ENCODE measurements at places on chromosomes 5 and 9. TPM values are rescaled to one million over a fixed set of nuclear protein-coding genes. Genes with fewer than 3 reads are reported as not detected.

- H3K36me3 ChIP-seq: no peaks in the 10 kb centered on the region
- H3K27ac ChIP-seq: no peak overlapping the region
- no peak for DNase-seq
- H3K27me3 ChIP-seq: no peaks in the 10 kb centered on the region
Measured at GRCh38 chr5:145965804-145966203, 29.4 kb downstream of the SH3RF2 start.

- H3K4me3 ChIP-seq: no peak overlapping the region
- no peaks in the 10 kb centered on the region for H3K27me3 ChIP-seq
- DNase-seq: no peak
- H3K4me1 ChIP-seq: no peaks in the 10 kb centered on the region
- H3K36me3 ChIP-seq: peaks cover 16% of the 10 kb centered on the region
Measured at GRCh38 chr5:37400501-37400900, 21.4 kb downstream of the WDR70 start.

DNA sequence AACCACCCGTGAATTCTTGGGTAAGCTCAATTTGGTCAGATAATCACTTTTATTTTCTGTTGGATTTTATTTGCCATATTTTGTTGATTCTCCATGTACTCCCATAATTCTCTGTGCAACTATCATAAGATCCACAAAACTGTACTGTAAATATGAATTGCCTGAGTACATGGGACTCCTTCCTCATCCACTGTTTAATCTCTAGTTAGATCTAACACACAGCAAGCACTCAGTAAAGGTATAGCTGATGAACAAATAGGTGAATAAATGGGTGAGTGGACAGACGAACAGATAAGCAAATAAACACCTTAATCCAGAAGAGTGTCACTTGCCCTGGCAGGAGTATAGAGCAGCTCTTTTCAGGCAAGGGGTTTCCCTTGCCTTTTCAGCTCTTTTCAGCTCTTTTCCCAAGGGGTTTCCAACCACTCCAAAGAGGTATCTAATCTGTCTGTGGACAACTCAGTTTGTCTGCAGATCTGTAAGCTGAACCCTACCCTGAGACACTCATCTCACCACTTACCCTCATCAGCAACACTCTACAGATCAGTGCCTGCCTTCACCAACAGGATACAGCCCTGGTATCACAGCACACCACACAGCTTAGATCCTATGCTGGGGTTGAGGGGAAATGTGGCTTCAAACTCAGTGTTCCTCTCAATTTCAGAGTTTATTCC is 51.2 kb downstream of the SIL1 start:
- peaks cover 36% of the 10 kb centered on the region for H3K4me1 ChIP-seq
- H3K36me3 ChIP-seq: no peaks in the 10 kb centered on the region
- no peak overlapping the region for H3K4me3 ChIP-seq
- no peak for DNase-seq
- H3K27ac ChIP-seq: no peak overlapping the region

DNA sequence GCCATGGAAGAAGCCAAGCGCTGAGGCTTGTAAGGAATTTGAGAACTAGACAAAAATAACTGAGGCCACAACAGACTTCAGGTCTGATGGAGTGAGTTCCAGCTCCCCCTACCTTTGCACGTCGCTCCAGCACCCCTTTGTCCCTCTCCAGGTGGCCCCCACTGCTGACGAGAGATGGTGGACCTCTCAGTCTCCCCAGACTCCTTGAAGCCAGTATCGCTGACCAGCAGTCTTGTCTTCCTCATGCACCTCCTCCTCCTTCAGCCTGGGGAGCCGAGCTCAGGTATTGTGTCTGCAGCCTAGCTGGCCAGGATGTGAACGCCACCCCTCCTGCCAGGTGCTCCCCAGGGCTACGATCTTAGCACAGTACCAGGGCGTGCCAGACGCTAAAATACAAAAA is 5.2 kb downstream of the BTNL9 start:
- H3K36me3 ChIP-seq: no peaks in the 10 kb centered on the region
- no peak overlapping the region for H3K27ac ChIP-seq
- H3K4me1 ChIP-seq: no peaks in the 10 kb centered on the region

Gene LECT2
- total RNA-seq: not detected

Gene PCDHGA5
- total RNA-seq: 2.7 TPM

- no peaks in the 10 kb centered on the region for H3K4me1 ChIP-seq
- H3K4me3 ChIP-seq: no peak overlapping the region
- no peak overlapping the region for H3K27ac ChIP-seq
- H3K27me3 ChIP-seq: peaks cover 12% of the 10 kb centered on the region
- DNase-seq: no peak
- no peaks in the 10 kb centered on the region for H3K36me3 ChIP-seq
Measured at GRCh38 chr9:130337318-130337717, 71.8 kb downstream of the HMCN2 start.

- DNase-seq: peak; percentile 50
- H3K27ac ChIP-seq: peak overlapping the region; percentile 83
- H3K27me3 ChIP-seq: no peaks in the 10 kb centered on the region
- H3K4me3 ChIP-seq: no peak overlapping the region
- peaks cover 38% of the 10 kb centered on the region for H3K4me1 ChIP-seq
- no peaks in the 10 kb centered on the region for H3K36me3 ChIP-seq
Measured at GRCh38 chr5:76787237-76787636, 31.6 kb upstream of the F2RL1 start.

GRCh38 chr5:89759802-89760201 is 649.8 kb downstream of the CETN3 start:
- H3K27ac ChIP-seq: no peak overlapping the region
- no peaks in the 10 kb centered on the region for H3K27me3 ChIP-seq
- DNase-seq: no peak
- H3K36me3 ChIP-seq: no peaks in the 10 kb centered on the region

Gene CAPSL
- not detected for total RNA-seq

Gene TMC1
- not detected for total RNA-seq

DNA sequence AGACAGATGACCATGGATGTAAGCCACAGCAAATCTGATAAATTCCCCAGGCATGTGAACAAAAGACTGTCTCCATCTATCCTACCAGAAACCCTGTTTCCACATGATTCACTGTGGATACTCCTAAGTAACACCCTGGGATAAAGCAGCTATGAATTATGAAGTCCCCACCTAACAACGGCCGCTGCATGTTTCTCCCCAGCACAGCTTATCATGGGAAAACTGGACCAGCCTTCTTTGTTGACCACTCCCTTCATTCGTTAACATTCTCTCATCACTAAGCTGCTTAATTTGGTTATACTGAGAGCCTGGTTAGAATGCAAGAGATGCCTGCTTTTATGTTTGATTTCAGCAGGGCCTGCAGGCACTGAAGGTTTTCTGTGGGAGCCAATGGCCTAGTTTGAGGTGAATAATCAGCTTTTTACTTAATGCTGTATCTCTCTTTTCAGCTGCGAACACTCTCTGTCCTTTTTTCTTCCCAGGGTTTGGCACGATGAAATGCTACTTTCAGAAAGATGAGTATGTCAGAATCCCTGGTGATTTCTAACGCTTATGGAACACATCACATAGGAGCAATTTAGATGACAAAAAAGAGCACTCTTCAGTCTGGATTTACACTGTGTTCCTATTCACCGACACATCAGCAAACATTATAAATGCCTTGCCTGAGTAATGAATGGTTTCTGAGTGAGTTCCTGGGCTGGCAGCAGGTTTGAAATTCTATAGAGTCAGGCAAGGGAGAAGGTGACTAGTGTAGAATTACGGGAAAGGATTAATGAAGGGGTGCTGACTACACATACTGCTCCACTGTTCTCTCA is 318.4 kb upstream of the ZNF608 start:
- no peaks in the 10 kb centered on the region for H3K36me3 ChIP-seq
- H3K4me1 ChIP-seq: peaks cover 7% of the 10 kb centered on the region
- DNase-seq: no peak
- H3K27ac ChIP-seq: peak overlapping the region; percentile 19

DNA sequence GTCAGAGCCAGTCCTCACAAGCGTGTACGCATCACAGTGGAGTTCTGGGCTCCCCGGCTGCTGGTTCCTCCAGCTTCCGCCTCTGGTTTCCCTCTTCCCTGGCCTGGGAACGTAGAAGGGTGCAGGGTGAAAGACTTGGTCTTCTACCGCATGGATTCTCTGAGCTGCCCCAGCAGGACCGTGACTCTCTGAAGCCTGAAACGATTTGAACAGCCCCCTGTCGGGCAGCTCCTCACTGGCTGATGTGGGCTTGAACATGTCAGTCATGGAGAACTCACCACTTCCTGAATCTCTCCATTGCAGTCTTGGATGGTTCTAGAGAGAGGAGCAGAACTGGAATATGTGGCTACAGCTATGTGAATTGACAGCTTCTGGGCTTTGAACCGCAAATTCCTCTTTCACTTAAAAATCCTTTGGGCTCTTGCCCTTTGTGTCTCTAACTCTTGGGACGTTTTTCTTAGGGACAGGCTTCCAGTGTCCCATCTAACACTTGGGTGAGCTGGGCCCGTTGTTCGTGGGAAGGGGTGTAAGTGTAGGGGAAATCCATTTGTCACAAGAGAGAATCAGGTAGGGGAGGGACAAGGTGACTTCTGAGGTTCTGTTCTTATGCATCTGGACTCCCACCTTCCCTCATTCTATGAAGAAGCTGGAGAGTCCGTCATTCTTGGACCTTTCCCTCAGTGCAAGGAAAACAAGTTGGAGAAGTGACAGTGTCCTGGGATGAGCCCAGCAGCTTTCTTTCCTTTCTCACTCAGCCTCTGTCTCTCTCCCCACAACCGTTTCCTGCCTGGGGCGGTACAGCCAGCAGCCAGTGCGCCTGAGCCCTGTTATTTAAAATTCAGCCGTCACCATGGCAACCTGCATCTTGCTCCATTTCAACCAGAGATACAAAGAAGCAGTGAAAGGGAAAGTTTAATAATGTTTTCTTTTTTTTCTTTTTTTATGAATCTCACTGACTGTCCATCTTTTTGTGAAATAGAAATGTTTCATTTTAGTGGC is 84.7 kb downstream of the PTTG1 start:
- H3K27me3 ChIP-seq: no peaks in the 10 kb centered on the region
- H3K4me3 ChIP-seq: no peak overlapping the region
- no peaks in the 10 kb centered on the region for H3K36me3 ChIP-seq

- H3K36me3 ChIP-seq: no peaks in the 10 kb centered on the region
- DNase-seq: no peak
- H3K4me3 ChIP-seq: no peak overlapping the region
- no peak overlapping the region for H3K27ac ChIP-seq
- H3K4me1 ChIP-seq: no peaks in the 10 kb centered on the region
Measured at GRCh38 chr5:97914483-97914882, 731.4 kb upstream of the RIOK2 start.

DNA sequence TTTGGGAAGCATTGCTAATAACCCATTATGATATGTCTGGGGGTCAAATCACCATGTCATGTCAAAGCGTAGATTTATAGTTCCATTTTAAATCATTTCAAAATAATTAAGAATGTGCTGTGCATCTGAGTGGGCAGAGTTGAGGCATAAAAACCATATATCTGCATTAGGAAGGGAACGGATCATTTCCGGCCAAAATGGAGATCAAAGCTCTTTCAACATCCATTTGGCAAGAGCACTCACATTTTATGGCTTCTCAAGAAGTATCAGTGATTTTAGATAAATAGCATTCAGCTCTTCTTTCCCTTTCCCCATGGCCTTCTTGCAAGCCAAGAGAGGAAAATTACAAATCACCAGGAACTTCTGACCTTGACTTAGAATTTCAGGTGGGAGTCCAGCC is 89.9 kb downstream of the HSPA4 start:
- no peak overlapping the region for H3K4me3 ChIP-seq
- H3K27me3 ChIP-seq: no peaks in the 10 kb centered on the region

DNA sequence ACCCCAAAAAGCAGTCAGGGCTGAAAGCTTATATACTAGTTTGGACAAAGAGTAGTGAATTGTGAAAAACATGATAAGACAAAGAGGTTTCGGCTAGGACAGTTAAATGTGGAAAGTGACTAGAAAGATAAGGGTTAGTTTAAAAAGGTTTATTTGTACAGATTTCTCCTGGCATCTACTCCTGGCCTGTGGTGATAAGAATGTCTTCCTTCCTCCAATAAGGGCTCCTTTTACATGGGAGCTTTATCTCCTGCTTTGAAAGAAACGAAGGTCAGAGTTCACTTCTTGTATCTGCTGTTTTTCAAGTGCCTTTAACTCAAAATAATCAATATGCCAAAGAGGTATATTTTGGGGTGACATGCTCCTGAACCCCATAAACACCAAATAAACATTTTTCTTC is 776.1 kb upstream of the COX7C start:
- H3K4me3 ChIP-seq: no peak overlapping the region
- H3K27ac ChIP-seq: no peak overlapping the region
- no peaks in the 10 kb centered on the region for H3K4me1 ChIP-seq
- DNase-seq: no peak
- no peaks in the 10 kb centered on the region for H3K27me3 ChIP-seq

DNA sequence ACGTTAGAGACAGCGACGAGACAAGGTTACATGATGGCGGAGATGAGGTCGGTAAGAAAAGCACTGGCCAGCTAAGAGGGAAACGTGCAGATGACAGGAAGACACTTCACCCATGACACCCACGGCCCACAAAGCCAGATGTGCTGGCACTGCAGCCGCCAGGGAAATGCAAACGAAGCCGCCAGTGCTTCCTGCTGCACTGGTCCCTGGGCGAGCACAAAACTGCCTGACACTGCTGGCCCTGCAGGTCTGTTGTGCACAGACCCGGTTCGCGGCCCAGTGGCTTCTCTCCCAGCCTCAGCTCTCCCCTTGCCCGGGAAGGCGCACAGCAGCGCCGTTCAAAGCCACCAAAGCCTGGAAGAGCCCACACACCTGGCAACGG is 20.3 kb downstream of the QSOX2 start:
- H3K4me3 ChIP-seq: no peak overlapping the region
- H3K4me1 ChIP-seq: peaks cover 14% of the 10 kb centered on the region
- peak; percentile 71 for DNase-seq
- H3K36me3 ChIP-seq: peaks cover 10% of the 10 kb centered on the region

DNA sequence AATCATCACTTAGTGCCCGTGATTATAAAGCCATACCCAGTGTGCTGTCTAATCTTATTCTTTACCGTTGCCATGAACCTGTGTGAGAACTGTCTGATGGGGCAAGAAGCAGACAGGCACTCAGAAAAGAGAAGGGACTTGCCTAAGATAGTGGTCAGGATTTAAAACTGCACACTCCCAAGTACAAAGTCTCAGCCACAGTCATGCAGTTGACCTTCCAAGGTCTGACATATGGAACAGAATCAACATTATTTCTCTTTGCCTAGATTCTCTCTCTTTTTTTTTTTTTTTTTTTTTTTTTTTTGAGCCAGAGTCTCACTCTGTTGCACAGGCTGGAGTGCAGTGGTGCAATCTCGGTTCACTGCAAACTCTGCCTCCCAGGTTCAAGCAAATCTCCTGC is 1.9 kb upstream of the PPP2CA start:
- no peak for DNase-seq
- no peaks in the 10 kb centered on the region for H3K27me3 ChIP-seq
- no peaks in the 10 kb centered on the region for H3K36me3 ChIP-seq
- no peak overlapping the region for H3K27ac ChIP-seq
- H3K4me1 ChIP-seq: peaks cover 22% of the 10 kb centered on the region

Gene RALGPS1
- total RNA-seq: 5.3 TPM

GRCh38 chr5:159639590-159639989 is 276.7 kb upstream of the ADRA1B start:
- DNase-seq: peak; percentile 42
- no peaks in the 10 kb centered on the region for H3K4me1 ChIP-seq
- H3K27me3 ChIP-seq: no peaks in the 10 kb centered on the region
- H3K36me3 ChIP-seq: no peaks in the 10 kb centered on the region
- no peak overlapping the region for H3K4me3 ChIP-seq
- H3K27ac ChIP-seq: no peak overlapping the region

Gene TERT
- not detected for total RNA-seq

Gene DND1
- not detected for total RNA-seq

- H3K4me3 ChIP-seq: no peak overlapping the region
- no peaks in the 10 kb centered on the region for H3K27me3 ChIP-seq
- H3K27ac ChIP-seq: peak overlapping the region; percentile 5
- H3K4me1 ChIP-seq: peaks cover 6% of the 10 kb centered on the region
- DNase-seq: no peak
Measured at GRCh38 chr5:110768138-110768860, 29.5 kb downstream of the SLC25A46 start.

All from osteoblast (primary cell).